ENCODE measurements at places on chromosomes 7 and 10. TPM values are rescaled to one million over a fixed set of nuclear protein-coding genes. Genes with fewer than 3 reads are reported as not detected.

- DNase-seq: no peak
These were observed 239.2 kb downstream of the RNLS start for GRCh38 chr10:88343761-88344484.

DNA sequence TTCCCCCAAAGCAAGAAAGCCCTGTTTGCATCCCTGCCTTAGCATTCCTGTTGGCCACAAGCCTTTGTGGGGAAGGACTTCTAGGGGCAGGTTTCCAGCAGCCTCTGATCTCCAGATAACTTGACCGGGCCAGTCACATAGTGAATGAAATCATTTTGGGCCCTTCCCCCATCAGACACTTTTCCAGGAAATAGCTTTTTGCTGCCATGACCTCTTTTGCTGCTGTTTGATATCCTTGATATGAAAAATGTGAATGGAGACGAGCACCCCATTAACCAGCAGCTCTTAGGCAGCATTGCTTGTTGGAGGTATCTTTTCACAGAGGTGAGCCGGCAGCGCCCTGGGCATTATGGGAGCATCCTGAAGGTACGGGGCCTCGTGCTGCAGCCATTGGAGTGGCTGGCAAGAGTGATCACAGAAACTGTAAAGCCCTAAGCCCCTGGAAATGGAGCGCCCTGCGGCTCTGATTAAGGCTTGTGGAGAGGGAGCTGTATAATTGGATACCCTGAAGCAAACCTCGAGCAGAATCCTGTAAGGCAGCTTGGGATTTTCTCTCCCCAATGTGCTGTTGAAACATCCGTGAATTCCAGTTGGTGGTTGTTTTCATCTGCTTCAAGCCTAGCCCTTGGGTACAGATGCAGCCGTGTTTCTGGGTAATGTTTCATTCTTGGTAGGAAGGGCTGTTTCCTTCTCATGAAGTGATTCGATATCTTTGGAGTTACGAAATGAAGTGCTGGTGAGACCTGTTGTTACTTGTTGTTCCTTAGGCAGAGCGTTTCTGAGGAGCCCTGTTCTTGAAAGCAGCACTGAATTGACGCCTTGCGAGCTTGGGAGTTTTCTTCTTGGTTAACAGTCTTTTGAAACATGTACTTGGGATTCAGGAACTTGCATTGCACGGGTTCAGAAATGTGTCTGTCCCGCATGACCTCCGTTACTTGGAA lies 179.0 kb downstream of the PTEN start:
- peak; percentile 52 for DNase-seq

- DNase-seq: peak; percentile 81
These were observed 7.4 kb upstream of the RRP12 start for GRCh38 chr10:97408496-97408992.

DNA sequence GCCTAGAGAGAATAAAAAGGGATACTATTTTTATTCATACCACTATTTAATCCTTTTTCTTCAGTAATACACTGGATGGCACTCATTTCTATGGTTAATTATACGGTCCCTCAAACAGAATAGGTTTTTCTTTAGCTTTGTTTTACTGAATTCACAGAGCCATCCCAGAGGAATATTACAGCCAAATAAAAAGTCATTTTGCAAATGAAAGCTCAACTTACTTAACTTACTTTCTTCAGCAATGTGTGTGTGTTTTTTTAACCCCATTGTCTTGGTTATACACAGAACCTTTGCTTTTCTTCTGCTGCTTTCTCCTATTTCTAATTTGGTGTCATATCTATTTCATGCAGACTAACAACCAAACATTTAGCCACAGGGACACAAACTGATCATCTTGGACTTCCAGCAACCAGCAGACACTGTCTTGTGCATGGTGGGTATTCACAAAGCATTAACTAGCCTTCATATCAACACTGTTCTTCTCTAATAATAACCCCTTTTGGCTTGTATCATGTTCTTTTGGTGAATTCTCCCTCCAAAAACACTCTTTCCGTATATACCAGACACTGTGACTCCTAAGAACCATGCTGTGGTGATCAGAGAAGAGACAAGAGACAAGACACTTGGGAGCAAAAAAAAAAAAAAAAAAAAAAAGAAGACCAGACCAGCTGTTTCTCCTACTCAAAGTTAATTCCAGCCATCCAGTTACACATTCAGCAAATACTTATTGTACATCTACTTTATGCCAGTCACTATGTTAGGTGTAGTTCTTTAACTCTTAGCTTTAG lies 40.4 kb downstream of the PIP4K2A start:
- DNase-seq: no peak

DNA sequence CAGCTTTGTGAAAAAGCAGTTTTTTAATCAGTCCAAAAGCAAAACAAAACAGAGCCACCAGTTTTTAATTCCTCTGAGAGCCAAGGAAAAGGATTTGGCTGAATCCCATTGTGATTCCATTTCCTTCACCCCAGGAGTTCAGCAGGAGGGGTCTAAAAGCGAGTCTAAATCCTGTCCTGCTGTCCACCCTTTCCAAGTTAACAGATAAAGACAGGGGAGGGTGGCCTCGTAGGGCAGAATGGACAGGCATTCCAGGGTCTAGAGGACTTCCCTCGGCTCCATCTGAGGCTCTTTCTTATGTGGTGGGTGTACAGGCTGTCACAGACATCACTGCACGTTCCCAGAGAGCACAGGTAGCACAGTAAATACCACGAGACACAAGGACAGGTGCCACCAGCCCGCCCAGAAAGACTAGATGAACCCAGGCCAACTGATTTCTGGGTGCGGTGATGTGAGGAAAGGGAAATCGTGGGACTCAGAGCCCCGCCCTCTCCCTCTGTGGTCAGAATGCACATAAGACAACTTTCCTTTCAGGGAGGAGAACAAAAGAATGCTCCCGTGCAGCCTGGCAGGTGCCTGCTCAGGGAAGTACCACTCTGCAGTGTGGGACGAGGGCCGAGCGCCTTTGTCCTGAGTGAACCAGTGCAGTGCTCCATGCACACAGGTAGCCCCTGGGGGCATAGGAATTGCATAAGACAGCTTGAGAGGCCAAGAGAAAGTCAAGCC lies 119.7 kb downstream of the ABLIM1 start:
- peak; percentile 62 for DNase-seq

- DNase-seq: no peak
These were observed 58.8 kb downstream of the TCERG1L start for GRCh38 chr10:131252567-131253276.

GRCh38 chr10:23325132-23325531 lies 19.5 kb downstream of the C10orf67 start:
- DNase-seq: no peak

- peak; percentile 76 for DNase-seq
These were observed 8.9 kb downstream of the SEC31B start for GRCh38 chr10:100510533-100511308.

GRCh38 chr7:151456276-151456675 lies 16.3 kb upstream of the CRYGN start:
- no peak for DNase-seq

CAMK2B gene
- total RNA-seq: 0.15 TPM

RP9 gene
- 15.4 TPM for total RNA-seq

DNA sequence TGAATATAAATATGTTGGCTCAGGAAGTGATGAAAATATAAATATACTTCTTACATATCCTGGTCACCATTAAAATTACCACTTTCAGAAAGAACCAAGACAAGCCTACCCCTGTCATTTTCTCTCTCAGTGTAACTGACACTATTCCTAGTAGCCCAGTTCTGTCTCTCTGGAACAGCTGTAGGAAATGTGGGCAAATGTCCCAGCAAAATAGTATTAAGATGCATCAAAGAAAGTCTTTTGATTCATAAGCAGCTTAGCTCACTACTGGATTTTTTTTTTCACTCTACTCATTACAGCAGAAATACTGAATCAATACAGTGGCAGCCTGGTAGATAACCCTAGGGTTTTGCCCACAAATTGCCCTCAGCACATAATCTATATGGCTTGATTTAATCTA lies 290.9 kb downstream of the DNAJB9 start:
- DNase-seq: no peak

DNA sequence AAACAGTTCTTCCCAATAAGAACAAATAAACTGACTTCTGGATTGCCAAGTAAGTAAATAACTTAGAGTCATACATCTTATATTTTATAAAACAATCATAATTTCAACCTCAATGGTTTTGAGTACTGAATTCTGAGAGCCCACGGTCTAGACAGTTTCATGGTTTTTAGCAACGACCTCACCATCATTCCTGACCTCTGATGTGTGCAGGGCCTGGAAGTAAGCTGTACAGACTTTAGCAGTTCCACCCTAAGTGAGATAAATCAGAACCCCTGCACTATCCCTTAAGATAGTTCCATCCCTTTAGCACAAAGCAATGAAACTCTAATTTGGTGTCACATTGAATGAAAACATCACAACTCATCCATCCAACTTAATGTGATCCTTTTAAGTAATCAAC lies 86.0 kb downstream of the NEBL start:
- DNase-seq: no peak

POLR1F gene
- 14.5 TPM for total RNA-seq

GRCh38 chr7:113013761-113014449 lies 72.7 kb downstream of the GPR85 start:
- DNase-seq: no peak

STEAP1 gene
- 6.5 TPM for total RNA-seq

- DNase-seq: no peak
These were observed 42.6 kb downstream of the SEM1 start for GRCh38 chr7:96667026-96667425.

DNA sequence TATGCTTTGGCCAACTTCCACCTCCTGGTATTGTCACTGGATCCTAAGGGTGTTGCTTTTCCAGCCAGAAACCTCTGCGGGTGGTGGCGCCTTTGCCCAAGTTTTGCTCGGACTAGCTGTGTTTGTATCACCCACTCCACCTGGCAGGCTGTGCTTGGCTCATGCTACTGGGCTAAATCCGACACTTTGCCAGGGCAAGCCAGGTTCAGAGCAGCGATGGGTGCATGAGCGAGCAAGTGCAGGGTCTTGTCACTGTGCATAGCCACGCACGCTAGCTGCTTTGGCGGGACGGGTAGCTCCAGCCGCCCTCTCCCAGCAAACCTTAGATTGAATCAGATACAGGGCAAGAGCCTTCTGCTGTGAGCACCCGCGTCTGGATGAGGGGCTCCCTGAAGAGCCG lies 737.5 kb downstream of the PCDH15 start:
- no peak for DNase-seq

DNA sequence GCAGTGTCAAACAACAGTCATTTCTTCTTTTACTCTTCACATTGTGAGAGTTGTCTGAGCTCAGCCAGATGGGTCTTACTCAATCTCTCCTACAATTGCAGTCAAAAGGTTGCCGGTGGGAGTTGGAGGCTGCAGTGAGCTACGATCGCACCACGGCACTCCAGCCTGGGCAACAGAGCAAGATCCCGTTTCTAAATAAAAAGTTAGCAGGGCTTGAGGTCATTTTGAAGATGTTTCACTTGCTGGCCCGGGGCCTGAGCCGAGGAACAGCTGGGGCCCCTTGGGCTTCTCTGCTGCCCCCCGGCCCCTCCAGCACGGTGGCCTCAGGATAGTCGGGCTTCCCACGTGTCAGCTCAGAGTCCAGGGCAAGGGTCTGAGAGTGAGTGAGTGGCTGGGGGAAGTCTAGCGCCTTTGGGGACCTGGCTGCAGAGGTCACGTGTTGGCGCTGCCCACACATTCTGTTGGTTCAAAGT lies 40.4 kb downstream of the GTF2IRD1 start:
- DNase-seq: no peak

GRCh38 chr7:102061981-102062390 lies 224.7 kb upstream of the SH2B2 start:
- no peak for DNase-seq

DNA sequence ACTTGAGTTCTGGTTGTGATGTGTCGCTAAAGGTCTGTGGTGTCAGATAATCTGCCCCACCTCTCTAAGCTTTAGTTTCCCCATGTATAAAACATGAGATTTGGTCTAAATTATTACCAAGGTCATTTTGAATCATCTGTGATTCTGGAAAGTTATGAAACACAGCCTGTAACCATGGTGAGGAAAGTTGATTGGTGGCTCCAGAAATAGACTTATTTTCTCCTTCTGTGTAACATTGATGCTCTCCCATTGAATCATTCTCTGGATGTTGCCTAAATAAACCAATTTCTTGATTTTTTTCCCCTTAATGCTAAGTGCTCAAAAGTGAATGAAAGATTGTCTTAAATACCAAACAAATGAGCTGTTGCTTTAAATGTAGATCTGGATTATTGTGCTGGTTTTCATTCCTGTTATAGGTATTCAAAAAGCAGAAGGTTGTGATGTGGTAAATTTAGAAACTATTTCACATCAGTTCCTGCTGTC lies 30.0 kb upstream of the PCGF5 start:
- DNase-seq: no peak

DNA sequence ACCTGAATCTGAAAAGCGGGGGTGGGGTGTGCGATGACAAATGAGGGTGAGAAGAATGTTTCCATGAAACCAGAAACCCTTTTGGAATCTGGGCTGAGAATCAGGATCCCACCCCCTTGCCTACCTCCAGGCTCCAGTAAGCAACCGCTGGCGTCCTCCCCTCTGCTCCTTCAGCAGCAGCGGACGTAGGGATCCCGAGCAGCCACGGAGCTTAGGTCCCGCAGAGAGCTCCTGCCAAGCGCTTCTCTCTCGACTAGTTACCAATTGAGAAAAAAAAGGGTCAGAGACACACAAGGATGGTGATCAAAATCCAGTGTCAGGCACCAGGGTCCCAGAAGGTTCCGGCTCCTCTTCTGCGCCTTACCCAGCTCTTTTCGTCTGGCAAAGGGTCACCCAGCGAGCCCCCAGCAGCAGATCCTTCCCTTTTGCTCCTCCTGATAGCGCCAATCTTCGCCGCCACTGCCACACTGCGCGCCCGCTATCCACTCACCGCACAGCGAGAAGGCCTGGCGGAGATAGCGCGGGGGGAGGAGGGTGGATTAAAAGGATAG lies 733.5 kb downstream of the ZWINT start:
- no peak for DNase-seq

DNA sequence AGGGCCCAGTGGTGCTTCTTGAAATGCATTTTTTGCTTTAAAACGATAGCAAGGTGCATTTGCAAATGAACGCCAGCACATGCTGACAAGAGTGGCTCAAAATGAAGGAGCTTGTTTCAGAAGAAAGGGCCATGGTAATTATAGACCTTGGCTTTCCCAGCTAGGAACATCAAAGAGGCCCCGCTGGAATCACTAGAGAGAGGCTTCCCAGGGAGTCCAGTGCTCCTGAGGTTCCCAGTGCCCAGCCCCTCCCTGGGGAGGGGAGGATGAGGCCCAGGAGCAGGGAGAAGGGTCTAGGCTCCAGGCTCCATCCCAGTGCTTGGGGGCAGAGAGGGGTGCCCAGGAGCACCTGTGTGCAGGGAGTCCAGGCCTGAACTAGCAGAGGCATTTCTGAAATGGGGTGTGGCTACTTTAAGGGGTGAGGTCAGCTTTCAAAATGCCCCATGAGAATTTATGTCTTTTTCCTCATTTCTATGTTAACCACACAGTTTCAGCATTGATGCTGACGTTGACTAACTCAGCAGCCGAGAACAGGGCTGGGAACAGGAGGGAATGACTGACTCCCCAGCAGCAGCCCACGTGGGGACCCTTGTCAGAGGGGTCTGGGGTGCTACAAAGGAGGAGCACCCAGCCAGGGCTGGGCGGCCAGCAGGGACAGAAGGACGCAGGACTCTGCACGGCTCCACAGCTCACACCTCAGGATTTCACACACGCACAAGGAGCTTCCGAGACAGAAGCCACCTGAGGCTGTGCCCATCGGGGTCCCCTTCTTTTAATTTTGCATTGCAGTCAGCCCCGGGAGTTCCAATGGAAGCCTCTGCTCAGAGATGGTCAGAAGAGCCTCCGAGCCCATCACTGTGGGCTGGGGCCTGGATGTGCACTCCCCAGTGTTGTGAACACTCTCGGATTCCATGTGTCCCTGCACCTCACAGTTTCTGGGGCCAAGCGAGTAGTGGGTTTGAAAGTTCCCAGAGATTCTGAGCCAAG lies 570.2 kb downstream of the PTPRN2 start:
- DNase-seq: no peak

CCM2 gene
- 48.1 TPM for total RNA-seq

TMEM106B gene
- 61.1 TPM for total RNA-seq

PRRT4 gene
- 0.70 TPM for total RNA-seq
